ENCODE measurements at places on chromosomes 13 and 19. TPM values are rescaled to one million over a fixed set of nuclear protein-coding genes. Genes with fewer than 3 reads are reported as not detected.
A peak's percentile ranks its signal among the peaks of the same experiment; 100 is the strongest.

- peak; percentile 67 for DNase-seq
Measured at GRCh38 chr19:49677231-49677900, at the start of gene PRMT1. Gene PRMT1 (plus strand): TSS chr19:49677271. CDS start chr19:49677281, 10 bp downstream.

DNA sequence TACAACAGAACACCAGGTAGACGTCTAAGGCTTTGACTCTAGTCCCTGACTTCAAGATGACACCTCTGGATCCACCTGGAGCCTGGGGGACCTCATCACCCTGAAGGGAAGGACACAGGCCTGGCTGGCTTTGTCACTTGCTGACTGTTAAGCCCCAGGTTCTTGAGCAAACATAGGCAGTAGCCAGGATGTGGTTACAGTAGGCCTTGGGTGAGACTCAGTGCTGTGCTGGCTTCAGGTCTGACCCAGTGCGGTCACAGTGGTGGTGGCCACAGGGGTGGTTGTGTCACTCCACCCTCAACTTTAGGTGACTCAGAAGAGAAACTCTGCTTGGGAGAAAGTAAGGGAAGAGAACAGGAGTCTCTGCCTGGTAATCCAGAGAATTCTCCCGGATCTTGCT, 497.8 kb downstream of the UQCRFS1 start:
- no peak for DNase-seq

DNA sequence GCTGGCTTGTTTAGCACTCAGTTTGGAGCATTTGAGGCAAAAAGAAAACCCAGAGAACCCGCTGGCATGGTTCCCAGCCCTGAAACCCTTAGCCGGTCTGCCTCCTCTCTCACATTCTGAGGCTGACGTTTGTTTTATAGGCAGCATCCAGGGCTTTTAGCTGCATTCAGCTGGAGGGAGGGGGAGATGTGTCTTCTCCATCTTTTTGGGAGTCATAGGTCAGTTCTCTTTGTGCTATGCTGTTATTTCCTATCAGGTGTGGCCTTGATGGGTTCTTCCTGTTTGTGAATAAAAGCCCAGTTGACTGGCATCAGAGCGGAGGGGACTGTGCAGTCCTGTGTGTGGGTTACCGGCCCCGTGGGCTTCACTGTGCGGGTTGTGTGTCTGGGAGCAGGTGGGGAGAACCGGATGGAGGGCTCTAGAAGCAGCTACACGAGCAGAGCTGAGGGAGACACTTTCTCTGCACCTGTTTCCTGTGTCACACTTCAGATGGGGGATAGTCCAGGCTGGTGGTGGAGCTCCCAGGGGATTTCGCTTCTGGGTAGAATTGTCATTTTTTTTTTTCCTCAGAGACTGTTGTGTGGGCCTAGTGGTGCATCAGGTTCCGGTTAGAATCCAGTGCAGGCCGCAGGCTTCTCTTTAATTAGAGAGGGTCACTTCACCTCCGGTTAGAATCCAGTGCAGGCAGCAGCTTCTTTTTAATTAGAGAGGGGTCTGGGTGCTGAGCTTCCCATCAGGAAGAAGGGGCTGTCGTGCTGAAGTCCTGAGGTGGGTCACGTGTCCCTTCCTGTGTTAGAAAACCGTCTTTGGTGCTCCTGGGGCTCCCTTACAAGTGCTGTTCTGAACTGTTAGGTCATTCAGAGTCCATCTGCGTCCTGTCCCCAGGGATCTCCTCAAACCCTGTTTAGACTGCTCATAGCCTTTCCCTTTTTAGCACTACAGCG, 69.6 kb downstream of the ARHGEF7 start:
- DNase-seq, result no peak

DNA sequence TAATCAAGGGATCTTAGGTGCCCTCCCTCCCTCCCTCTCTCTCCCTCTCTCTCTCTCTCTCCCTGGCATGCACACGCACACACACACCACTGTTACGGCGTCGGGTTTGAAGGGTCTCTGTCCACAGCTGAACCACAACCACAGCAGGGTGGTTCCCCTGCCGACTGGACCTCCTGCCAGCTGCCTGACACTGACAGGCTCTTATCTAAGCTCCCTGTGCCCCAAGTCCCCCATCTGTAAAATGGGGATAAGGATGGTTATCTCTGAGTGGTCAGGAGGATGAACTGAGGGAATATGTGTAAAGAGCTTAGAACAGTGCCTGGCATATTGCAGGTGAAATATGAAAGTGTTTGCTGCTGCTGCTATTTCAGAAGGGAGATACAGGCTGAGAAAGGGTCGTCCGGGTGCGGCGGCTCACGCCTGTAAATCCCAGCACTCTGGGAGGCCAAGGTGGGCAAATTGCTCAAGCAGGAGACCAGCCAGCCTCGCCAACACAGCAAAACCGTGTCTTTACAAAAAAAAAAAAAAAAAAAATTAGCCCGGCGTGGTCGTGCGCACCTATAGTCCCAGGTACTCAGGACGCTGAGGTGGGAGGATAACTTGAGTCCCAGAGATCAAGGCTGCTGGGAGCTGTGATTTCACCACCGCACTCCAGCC, 852 bp upstream of the SHISA7 start:
- no peak for DNase-seq

The SLC17A7 gene
- 1.6 TPM for total RNA-seq

The TEX101 gene
- total RNA-seq, result not detected

The PSG3 gene
- total RNA-seq, result not detected

The STOML3 gene
- total RNA-seq, result 0.16 TPM

The FOXA3 gene
- 15.1 TPM for total RNA-seq
